NCI-H1105 treated with DMSO at 0.1 percent for 48 hours (cell line): ENCODE measurements at places on chromosomes 5 and 9.

DNA sequence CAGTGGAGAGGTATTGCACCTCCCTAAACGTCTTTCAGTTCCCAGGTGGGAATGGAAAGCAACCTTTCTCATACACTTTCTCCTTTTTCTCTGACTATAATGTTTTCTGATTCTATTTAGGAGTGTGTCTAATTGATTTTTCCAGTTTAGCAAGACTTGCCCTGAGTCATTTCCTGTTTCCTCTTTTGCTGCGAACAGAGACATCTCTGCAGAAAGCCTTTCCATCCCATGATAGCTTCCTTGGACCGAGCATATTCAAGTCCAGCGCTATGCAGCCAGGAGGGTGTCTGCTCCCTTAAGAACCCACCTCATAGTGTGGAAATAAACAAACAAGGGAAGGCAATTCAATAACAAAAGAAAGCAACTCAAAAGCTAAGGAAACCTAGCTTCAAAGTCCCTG is 60.0 kb upstream of the CDH6 start:
- no peak for DNase-seq

DNA sequence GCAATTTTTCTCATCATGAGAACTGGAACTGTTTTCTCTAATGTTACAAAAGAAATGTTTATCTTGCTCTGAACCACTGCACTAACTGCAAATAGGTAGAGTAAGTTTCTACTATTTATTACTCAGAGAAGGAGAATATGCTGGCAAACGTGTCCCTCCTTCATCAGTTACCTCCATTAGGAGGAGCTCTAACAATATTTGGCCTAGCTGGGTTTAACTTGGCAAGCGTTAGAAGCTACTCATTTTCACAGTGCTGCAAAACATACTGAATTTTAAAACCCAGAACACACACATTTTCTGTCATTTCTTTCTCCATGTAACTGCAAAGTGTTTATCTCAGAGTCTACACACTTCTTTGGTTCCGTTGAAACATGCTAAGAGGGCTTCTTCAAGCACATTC is 101.0 kb upstream of the GABRG2 start:
- DNase-seq = peak; percentile 25

DNA sequence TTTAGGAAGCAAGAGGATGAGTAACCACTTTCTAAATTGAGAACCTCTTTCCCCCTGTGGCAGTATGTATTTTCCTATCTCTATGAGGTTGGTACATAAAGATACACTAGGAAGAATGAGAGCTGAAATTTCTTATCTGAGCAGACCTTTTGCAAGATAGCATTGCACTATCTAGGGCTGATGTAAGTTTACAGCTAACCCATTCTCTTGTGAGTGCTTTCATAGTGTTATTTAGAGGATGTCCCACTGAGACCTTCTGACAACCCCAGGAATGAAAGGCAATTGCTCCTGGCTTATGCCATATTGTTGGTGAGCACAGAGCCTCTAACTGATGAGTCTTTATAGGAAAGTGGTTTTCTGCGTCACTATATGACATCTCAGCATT is 1209.3 kb upstream of the CDH6 start:
- no peak for DNase-seq

GRCh38 chr5:77409870-77410621 is 82.1 kb downstream of the WDR41 start:
- DNase-seq = no peak

DNA sequence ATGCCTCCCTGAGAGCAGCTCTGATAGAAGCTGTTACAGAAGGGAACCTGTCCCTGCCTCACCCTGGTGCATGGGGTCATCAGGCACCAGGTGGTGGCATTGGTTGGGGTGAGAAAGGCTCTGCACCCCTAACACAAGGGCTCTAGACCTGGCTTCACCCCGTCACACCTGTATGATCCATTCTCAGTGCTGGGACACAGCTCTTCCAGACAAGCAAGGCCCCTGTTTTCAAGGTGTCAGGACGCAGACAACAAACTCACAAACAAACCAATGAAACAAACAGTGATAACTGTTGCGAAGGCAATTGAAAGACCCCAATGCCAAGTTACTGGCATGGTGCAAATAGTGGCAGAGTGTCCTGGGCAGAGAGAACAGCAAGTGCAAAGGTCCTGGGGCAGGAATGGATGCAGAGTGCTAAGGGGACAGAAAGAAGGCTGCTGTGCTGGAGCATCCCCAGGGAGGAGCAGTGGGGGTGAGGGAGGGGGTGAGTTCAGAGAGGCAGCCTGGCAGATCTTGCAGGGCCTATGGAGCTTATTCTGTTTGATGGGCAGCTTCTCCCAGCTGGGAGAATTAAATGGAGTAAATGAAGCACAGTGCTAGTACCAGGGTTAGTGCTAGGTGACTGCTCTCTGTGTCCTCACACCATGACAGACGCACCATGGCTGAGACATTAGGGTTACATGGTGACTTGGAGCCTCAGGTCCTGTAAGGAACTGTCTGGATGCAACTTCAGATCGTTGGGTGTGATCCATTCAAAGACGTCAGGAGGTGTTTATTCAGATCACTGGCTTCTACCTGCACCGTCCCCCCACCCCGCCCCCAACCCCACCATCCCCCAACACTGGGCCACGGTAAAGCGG is 67.9 kb upstream of the UNC5A start:
- DNase-seq = no peak

DNA sequence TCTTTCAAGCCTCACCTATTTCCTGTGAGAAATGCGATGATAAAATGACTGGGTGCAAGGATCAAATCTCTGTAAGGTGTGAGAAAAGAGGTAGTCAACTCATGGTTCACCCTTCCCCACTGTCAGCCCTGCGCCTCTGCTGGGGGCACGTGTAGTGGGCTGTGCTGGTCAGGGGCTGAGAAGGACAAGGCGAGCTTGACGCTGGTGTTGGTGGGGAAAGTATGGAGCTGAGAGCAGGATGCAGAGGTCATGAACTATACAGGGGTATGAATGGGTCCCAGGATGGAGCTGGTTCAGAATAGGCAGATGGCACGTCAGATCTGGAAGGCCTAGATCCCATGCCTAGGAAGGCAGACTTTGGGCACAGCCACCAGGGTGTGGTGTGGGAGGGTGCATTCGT is 20.6 kb downstream of the PITX1 start:
- DNase-seq = no peak

DNA sequence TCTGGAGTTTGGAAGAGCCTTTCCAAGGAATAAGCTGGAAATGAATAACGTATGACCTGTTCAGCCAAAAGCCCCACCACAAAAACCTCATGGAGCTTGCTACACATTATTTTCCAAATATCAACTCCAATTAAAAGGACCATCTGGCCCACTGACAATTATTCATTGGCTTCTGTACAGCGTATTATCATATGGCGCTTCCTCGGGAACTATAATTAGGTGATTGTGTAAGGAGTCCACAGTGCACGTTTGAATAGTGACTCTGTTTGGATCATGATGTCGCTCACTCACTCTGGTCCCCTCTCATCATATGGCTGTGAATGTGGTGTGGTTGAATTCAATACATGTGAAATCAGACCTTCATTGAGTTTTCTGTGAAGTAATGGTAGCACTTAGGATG is 52.1 kb downstream of the GDNF start:
- DNase-seq = peak; percentile 8

DNA sequence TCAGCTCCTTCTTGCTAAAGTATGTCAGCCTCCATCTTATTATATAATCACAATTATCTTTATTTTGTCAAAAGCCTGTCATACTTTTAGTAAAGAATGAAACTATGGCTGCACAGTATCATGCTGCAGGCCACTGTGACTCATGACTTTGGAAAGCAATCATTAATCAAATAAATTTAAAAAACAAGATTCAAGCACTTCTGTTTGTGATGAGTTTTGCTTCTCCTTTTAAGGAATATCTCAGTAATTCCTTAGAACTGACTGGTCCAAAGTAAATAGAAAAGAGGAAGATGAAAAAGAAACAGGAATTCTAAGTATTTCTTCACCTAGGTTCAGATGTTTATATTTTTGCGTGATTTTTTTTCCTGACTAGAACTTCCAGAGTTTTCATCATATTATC is 83.1 kb downstream of the EDIL3 start:
- DNase-seq = no peak

DNA sequence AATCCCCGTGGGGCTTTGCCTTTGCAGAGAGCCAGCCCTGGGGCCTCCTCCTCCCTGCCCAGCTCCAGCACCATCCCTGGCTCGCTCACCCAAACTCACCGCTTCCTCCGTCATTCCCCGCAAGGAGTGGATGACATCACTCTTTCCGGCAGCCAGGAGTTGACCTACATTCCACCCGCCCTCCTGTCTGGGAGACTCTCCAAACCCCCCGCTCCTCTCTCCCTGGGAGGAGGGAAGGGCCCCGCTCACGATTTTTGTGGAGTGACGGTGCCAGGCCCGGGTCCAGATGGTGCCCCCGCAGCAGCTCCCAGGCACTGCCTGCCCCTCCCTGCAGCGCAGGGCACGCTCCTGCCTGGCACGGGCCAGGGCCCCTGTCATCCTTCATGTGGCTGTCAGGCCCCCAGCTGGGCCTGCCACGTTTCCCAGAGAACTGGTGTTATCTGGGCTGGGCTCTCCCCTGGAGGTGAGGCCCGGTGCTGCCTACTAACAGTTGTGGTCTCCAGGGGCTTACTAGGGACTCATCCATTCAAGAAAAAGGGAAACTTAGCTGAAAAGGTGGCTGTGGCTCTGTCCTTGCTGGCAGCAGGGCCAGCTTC is 52.3 kb downstream of the NTNG2 start:
- DNase-seq = peak; percentile 19

DNA sequence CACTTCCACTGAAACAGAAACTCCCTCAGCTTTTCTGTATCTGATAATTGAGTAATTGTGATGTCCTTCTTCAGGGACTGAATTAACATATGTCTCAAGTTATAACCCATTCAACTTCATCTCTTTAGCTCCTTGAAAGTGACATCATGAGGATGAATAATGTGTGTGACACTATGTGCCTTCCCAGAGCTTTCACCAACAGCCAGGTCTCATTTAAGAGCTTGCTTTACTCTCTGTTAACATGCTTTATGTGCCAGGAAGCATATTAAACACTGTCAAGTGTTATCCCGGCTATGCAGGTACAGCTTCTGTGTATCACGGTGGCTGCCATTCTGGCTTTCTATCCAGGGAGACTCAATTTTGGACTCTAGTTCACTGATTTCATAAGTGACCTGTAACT is 799.9 kb downstream of the CDH12 start:
- peak; percentile 82 for DNase-seq

GRCh38 chr9:137813167-137813566 is 64.4 kb upstream of the CACNA1B start:
- DNase-seq = no peak

DNA sequence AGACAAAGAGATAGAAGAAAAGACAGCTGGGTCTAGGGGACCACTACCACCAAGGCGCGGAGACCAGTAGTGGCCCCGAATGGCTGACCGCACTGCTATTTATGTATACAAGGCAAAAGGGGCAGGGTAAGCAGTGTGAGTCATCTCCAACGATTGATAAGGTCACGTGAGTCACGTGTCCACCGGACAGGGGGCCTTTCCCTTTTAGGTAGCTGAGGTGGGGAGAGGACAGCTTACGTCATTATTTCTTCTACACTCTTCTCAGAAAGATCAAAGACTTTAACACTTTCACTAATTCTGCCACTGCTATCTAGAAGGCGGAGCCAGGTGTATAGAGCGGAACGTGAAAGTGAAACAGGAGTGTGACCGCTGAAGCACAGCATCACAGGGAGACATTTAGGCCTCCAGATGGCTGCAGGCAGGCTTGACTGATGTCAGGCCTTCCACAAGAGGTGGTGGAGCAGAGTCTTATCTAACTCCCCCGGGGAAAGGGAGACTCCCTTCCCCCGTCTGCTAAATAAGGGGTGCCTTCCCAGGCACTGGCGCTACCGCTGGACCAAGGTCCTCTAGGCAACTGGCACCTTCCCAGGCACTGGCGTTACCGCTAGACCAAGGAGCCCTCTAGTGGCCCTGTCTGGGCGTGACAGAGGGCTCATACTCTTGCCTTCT is 6.1 kb upstream of the PRR16 start:
- no peak for DNase-seq

- DNase-seq = no peak
Observed at GRCh38 chr5:177964471-177964870, 31.6 kb downstream of the PROP1 start.

DNA sequence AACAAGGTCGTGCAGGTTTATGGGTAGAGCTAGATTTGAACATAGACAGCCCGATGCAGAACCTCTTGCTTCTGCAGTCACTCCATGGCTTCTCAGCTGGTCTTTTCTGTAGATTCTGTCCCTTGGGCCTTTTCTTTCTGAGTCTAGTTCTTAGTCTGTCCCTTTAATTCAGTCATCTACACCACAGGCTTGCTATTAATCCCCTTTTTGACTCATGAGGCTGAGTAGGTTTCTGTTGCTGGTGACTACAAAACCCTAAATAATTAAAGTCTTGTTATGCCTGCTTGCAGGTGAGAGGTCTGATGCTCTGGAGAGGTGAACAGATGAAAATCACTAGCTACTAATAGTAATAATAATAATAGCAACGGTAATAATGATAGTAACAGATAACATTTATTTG is 19.3 kb upstream of the STRBP start:
- DNase-seq = no peak
